ENCODE measurements at places on chromosomes 3 and 15.
A peak's percentile ranks its signal among the peaks of the same experiment; 100 is the strongest.

DNA sequence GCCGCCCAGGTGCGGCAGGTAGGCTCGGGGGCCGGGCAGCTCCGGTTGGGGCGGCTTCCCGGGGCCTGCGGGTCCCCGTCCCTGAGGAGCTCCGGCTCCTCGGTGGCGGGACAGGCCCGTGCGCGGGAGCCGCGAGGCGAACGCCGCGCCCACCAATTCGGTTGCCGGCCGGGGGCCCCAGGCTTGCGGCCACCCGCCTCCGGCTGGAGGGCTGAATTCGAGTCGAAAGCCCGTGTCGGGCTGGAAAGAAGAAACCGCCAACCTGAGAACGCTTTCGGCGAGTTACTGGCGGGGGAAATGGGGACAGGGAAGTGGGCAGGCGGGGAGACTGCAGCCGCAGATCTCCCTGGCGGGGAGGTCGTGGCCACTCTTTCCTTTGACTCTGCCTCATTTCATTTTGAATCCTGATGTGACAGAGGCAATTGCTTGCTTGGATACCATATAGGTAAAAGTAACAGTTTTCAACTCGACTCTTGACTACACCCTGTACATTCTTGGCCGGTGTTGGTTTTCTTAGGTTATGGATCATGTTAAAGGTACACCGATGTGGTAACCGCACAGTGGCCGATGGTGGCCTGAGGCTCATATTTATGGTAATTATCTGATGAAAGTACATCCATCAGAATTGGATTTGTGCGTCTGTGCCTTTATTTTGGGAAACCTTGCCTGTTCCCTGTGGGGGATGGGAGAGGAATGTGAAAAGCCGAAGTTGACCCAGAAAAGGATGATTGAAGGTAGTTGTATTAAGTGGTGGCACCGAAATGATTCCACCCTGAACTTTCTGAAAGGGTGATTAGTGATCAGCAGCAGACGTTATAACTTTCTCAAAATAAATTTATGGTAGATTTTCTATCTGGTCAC, 1.7 kb downstream of the B3GNT5 start:
- DNase-seq, result peak; percentile 34

- no peak for DNase-seq
Measured at GRCh38 chr3:11558918-11559815, 84.5 kb downstream of the VGLL4 start.

- DNase-seq, result no peak
Measured at GRCh38 chr3:138774529-138775253, 60.0 kb downstream of the PIK3CB start.

DNA sequence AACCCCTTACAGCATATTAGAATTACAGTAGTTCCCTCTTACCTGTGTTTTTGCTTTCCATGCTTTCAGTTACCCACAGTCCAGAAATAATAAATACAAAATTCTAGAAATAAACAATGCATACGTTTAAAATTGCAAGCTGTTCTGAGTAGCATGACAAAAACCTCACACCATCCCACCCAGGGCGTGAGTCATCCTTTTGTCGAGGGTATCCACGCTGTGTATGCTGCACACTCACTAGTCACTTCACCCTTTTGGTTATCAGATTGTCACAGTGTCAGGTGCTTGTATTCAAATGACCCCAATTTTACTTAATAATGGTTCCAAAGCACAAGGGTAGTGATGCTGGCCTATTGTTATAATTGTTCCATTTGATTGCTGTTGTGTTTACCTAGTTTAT, 72.5 kb upstream of the P3H2 start:
- DNase-seq, result no peak

GRCh38 chr3:162022911-162023310, 526.3 kb downstream of the OTOL1 start:
- DNase-seq, result no peak

DNA sequence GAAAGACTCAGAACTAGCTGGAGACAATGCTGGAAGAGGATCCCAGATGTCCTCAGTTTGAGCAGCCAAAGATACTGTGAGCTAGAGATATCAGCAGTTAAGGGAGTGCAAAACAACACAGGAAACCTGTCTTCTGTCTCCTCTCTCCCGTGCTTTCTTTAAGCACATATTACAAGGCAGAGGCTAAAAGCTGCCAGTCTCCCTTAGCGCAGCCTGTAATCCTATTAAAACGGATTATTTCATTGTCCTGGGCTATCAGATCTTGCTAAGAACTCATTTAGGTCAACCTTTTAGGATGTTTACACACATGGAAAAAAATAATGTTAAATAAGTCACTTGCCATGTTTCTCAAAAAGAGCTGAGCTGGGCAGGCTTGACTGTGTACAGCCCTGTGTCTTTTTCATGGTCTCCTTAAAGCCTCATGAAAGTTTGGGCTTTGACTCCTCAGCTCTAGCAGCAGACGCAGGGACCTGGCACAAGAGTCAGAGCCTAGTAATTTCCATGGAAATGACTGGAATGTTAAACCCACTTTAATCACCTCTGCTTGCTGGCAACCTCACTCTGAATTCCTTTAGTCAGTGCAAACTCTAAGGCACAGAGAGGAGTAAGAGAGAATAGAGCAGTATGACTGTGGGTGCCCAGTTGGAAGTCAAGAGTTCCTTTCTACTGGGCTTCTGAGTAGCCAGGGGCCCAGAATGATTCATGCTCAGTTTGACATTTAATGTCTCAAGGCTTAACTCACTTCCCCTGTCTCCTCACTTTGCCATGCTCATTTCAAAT, 491.9 kb downstream of the NTRK3 start:
- DNase-seq, result no peak

GRCh38 chr3:124582621-124583395, 147.4 kb upstream of the UMPS start:
- no peak for DNase-seq

- DNase-seq, result no peak
Measured at GRCh38 chr3:117105686-117106085, 396.1 kb downstream of the TUSC7 start.

DNA sequence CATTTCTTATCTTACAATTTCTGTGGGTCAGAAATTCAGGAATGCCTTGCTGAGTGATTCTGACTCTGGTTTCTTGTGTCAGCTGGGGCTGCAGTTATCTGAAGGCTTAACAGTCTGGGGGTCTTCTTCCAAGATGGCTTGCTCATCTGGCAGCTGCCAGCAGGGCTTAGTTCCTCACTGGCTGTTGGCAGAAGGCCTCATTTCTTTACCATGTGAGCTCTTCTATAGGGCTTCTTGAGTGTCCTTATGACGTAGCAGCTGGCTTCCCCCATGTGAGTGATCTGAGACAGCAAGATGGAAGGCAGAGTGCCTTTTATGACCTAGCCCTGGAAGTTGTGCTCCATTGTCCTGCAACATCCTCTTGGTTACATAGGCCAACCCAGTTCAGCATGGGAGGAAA, 82.0 kb upstream of the PDZRN3 start:
- DNase-seq, result no peak

DNA sequence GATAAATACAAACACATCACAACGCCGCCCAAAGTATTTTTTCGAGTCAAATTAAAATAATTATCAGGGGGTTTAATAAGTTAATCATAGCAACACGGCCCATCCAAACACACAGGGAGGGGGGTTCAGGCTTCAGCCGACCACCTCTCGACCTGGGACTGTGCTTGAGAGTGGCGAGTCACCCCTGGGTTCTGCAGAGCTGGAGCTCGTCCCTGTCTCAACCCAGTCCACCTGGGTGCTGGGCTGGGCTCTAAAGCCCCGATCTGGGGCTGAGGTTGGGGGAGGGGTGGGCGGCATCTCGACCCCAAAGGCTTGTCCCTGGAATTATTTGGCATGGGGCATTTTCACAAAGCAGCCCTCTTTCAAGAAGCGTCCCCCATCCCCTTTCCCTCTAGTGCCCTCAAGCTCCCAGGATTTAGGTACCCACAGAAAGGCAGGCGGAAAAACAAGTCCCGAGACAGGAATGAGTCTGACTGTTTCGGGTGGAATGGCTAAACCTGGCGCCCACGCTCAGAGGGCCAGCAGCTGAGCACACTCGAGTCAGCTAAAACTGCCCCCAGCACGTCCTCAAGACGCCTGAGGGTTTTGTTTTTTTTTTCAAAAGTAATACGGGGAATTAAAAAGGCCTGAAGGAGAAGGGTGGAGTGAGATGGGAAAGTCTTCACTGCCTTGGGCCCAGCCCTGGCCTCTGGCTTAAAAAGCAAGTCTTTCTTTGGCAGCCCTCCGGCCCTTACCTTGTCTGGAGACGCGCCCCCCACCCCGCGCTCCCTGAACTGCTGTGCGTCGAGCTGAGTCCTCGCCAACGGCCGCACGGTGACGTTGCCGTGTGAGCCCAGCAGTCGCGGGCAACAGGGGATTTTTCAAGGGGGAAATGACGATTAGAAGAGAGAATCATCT, 32.5 kb downstream of the NR2F2 start:
- DNase-seq, result no peak

- no peak for DNase-seq
Measured at GRCh38 chr15:77836121-77836692, 203.5 kb upstream of the LINGO1 start.

- peak; percentile 30 for DNase-seq
Measured at GRCh38 chr3:111070772-111071256, 802 bp upstream of the NECTIN3 start.

DNA sequence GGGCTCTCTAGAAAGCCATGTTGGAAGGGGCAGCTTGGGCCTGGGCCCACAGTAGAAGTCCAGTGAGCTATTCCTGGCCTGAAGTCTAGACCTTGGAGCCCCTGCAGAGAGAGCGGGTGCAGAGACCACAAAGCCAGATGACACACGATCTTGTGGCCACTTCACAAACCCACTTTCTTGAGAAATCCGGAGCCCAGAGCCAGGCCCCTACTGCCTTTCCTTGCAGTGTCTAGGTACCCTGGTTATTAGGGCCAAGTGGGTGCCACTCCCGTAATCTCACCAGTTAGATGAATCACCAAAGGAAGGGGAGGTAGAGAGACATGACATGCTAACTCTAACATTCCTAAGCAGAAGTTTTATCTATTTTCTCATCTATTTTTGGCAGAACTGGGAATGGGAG, 72.5 kb upstream of the ADAMTSL3 start:
- DNase-seq, result no peak

DNA sequence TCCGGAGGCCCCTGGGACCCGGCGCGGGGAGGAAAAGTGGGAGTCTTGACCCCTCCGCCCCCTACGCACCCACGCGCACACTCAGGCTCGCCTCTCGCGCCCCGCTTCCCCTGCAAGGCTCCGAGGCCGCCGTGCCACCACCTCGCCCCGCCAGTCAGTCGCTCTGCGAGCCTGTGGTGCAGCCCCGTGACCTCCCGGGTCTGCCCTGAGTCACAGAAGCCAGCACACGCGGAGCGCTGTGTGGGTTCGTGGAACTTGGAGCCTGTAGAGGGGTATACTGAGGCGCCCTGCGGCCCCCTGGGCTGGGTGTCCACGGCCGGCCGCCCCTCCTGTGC, 380 bp upstream of the ALS2CL start:
- DNase-seq, result peak; percentile 49

DNA sequence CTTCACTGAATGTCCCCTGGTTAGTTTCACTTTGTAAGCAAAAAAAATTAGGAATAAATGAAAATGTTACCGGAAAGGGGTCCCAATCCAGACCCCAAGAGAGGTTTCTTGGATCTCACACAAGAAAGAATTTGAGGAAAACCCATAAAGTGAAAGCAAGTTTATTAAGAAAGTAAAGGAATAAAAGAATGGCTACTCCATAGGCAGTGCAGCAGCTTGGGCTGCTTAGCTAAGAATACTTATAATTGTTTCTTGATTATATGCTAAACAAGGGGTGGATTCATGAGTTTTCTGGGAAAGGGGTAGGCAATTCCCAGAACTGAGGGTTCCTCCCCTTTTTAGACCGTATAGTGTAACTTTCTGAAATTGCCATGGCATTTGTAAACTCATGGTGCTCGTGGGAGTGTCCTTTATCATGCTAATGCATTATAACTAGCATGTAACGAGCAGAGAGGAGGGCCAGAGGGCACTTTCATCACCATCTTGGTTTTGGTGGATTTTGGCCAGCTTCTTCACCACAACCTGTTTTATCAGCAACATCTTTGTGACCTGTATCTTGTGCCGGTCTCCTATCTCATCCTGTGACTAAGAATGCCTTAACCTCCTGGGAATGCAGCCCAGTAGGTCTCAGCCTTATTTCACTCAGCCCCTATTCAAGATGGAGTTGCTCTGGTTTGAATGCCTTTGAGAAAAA, 41.0 kb upstream of the CMSS1 start:
- DNase-seq, result no peak
